Fibroblast of skin of right quadriceps (primary cell): ENCODE measurements at places on chromosomes 1 and 21.

GRCh38 chr1:185108321-185108720 is 48.4 kb downstream of the TRMT1L start:
- no peak for DNase-seq

- DNase-seq = no peak
Measured at GRCh38 chr1:74005533-74005932, 192.4 kb downstream of the LRRIQ3 start.

GRCh38 chr1:24553931-24554330 is 2.0 kb upstream of the NCMAP start:
- DNase-seq = no peak

GRCh38 chr1:175380521-175381300 is 188.1 kb upstream of the KIAA0040 start:
- no peak for DNase-seq

DNA sequence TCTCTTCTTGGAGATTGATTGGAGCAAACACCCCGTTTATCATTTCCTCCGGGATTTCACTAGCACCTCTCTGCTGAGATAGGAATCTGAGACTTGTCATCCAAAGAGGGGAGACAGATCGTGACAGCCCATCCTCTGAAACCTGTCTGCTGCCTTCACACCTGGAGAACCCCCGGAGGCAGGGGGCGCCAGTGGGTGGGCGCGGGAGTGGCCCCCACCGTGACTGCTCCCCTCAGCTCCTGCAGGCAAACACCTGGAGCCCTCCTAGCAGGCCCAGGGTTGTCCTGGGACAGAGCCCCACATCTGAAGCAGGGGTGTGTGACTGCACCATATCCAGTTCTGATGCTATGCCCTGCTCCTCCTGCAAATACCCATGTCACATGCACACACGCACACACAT is 209.5 kb upstream of the POU3F1 start:
- no peak for DNase-seq

GRCh38 chr1:27958513-27958912 is 1.3 kb upstream of the XKR8 start:
- no peak for DNase-seq

GRCh38 chr21:33974513-33975468 is 59.2 kb upstream of the ATP5PO start:
- DNase-seq = no peak

DNA sequence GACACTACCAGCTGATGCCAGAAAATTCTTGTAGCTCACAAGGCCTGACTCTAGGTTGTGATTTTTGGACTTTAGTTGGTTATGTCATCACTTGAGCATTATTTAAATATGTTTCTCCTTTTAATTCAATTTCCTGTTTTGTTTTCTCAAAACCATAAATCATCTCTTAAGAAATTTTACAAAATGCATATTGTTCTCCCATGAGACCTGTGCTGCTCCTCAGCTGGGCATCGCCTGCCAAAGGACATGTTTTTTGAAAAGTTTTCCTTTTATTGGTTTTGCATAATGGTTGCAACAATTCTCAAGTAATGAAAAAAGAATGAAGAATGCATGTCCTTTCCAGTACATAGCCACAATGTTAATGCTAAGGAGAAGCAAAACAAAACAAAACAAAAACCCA is 204.7 kb upstream of the LYPLAL1 start:
- peak; percentile 6 for DNase-seq

DNA sequence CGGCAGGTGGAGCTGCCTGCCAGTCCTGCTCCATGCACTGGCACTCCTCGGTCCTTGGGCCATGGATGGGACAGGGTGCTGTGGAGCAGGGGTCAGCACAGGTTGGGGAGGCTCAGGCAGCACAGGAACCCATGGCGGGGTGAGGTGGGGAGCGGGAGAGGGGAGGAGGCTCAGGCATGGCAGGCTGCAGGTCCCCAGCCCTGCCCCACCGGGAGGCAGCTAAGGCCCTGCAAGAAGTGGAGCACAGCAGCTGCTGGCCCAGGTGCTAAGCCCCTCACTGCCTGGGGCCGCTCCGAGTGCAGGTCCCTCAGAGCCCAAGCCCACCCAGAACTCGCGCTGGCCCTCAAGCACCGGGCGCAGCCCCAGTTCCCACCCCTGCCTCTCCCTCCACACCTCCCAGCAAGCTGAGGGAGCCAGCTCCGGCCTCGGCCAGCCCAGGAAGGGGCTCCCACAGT is 691 bp upstream of the GBP5 start:
- DNase-seq = no peak
